ENCODE measurements at places on chromosomes 7 and 10.

DNA sequence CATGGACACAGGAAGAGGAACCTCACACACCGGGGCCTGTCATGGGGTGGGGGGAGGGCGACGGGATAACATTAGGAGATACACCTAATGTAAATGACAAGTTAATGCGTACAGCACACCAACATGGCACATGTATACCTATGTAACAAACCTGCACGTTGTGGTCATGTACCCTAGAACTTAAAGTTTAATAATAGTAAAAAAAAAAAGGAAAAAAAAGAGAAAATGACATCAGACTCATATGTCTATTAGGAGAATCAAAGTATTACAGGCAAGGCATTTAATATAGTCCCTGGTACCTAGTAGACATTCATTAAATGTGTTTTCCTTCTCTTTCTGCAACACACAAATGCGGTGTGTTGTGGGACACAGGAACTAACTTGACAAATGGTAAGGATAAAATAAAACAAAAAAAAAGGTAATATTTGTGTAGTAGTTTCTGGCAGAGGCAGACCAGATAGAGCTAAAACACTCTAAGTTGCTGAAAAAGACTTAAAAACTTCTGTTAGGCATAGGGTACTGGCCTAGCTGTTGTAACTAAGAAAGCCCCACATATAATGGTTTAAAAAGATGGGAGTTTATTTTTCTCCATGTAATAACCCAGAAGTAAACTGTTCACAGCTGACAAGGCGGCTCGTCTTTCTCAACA is 68.8 kb downstream of the NAMPT start:
- no peak for DNase-seq

- DNase-seq = no peak
Observed at GRCh38 chr7:107946451-107946850, 55.5 kb downstream of the DLD start.

DNA sequence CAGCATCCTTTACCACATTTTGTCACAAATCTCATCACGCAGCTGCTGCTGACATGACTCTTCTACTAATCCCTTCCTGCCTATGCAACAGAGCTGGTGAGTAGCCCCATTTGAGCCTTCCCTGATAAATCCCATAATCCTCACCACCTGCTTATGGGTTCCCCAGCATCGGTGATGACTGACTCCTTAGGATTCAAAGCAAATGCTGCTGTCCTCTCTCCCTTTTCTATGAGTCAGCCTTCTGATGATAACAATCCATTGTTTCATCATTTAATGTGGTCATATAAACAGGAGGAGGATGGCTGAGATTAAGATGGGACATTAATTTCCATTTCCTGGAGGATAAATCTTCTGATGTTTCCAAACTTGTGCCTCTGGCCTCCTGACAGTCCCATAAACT is 73.4 kb downstream of the SORCS1 start:
- no peak for DNase-seq

DNA sequence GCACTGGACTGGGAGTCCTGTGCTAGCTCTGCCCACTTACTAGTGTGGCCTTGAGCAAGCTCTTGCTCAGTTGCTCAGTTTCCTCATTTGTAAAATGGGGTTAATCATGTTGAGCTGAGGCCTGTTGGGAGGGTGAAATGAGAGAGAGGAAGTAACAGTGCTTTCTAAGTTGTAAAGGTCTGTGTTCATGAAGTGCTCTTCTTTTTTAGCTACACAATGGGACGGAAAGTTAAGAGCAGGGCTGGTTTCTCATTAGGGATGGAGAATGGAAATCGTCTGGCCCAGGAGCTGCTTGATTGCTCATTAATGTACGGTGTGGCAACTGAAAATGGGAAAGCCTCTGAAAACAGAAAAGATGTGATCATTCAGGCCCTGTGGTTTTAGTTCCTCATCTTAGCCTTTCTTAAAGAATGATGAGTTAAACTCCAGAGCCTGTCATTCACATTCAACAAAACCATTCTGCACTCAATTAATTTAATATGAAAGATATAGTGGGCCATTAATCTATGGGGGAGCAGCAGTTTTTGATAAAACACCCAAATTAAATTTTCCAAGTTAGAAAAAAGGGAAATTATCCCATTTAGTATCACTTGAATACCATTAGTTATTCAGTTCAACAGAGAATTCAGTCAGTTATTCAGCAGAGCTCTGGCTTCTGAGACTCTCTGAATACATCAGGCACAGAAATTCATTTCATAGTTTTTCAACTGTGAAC is 60.5 kb downstream of the SH2D4B start:
- DNase-seq = no peak

DNA sequence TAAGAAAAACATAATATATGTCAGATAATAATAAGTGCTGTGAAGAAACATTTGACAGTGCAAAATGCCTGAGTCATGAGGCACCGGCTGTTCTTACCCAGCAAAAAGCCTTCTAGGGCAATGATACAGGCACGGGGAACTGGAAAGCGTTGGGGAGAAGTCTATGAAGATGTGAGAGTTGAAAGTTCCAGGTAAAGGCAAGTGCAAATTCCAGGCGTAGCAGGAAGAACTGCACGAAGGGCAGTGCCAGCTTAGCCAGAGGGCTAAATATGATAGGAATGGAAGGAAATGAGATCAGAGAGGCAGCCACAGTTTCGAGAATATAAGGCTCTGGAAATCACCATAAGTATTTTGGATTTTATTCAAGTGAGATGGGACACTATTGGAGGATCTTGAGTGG is 87.0 kb downstream of the IPMK start:
- DNase-seq = no peak

DNA sequence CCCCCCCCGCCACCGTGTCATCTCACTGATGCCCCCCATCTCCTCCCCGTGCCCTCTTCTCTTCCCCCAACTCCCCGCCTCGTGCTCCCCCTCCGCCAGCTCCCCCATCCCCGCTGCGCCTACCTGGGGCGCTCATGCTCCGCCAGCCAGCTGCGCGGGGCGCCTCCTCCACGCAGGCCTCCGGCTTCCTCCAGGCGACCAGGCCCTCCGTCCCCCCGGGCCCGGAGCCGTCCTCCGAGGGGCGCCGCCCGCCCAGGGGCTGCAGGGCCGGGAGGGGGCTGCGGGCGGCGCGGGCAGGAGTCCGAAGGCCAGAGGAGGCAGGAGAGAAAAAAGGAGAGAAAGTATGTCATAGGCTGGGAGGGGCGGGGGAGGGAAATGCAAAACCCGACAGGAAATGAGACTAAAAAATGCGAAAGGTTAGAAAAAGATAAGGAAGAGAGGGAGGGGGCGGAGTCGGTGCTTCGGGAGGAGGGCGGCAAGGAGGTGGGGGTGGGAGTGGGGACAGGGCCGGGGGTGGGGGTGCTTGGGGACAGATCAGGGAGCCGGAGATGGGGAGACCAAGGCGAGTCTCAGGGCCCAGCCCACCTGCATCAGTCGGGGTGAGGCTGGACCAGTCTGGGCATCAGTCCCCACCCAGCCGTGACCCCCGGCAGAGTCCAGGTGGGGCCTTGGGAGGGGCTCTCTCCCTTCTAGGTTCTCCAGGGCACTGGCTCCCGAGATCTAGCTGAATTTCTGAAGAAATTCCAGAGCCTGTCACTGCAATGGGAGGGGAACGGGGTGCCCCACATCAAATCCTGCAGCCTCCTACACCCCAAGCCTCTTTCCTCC is at the start of gene CARD11:
TSS of gene CARD11 (minus strand) at position 324 of the 828 bp plus-strand sequence. CDS start 85,361 bp downstream, outside the sequence.
- no peak for DNase-seq

- DNase-seq = no peak
Observed at GRCh38 chr10:70991140-70992124, 103.1 kb upstream of the PCBD1 start.

DNA sequence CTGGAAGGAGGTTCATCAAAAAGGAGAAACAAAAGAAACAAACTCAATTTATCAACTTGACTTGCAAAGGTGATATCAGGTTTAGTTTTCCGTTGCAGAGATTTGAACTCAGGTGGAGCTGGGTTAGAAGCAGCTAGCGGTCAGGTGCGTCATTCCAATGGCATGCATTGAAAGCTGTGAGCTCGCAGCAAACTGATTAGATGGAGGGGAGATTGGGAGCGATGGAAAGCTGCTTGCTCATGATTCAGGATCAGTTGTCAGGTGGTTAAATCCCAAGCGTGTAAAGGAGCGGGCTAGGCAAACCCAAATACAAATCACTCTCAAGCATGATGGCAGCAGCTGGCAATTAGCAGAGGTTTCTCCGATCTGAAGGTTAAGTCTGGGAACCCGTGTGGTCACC is 49.3 kb upstream of the AFAP1L2 start:
- no peak for DNase-seq

DNA sequence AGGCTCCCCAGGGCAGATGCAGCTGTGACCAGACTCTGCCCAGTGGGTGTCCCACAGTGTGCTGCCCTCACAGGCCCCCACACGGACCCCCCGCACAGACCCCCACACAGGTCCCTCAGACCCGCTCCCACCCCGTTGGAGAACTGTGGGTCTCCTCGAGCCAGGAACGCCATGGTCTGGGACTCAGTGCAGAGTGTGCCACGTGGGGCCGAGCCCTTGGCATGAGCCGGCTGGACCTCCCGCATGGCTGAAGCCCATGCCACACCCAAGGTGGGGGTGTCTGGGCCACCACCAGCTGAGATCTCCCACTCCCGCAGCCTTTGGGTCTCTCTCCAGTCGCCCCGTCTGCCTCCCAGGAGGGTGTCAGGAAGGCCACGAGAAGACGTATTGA is 34.3 kb downstream of the JAKMIP3 start:
- DNase-seq = no peak

DNA sequence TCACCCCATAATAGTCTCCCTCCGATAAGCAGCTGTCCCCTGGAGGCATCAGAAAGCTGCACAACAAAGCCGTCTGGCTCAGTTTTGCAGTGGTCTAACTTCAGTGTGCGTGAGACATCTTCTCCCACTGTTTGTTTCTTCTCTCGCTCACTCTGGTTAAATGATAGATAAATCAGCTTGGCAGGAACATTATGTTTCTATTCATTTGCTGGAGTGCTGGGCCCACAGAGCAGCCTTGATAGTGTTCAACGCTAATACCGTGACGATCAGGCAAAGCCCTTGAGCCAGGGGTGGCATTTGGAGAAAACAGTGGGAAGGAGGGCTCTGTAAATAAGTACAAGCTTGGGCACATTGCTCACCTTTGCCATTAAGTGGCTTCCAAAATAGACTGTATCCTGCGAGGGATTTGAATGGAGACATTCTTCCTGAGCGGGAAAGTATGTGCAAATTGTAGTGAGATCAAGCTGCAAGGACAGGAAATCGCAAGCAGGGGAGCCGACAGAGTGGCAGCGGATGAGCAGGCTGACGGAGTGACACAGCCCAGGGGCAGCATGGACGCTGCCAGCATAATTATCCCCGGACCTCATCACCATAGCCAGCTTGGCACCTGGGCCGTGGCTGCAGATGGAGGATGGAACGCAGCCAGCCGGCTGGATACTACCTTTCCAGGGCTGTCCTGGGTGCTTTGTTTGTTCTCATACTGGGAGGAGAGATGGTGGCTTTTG is 256.8 kb upstream of the FZD8 start:
- DNase-seq = no peak
